Kidney capillary endothelial cell (primary cell): ENCODE measurements at places on chromosomes 12 and 14.

- no peak for DNase-seq
Observed at GRCh38 chr14:59283361-59283760, 94.9 kb downstream of the DAAM1 start.

DNA sequence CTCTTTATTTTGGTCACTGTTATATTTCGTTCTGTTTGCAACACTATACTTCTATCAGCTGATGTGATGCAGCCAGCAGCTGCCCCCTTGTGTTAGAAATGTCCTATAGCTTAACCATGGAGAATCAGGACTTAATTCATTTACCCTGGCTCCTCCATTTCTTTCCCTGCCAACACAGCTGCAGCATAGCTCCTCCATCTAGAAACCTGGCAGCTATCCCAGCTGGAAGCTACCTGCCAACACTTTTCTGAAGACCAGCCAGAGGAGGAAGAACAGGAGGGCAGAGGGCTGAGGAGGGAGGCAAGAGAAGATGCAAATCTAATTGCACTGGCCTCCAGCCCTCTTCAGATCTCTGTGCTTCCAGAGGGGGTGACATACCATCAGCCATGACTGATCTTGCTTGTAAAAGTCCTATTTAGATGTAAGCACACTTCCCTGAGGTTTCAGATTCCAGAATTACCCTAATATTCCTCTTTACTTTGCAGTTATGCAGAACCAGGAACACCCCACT lies 156.8 kb upstream of the TMEM260 start:
- peak; percentile 36 for DNase-seq

- DNase-seq = no peak
Observed at GRCh38 chr14:70108419-70108818, 80.3 kb downstream of the SLC8A3 start.

- DNase-seq = no peak
Observed at GRCh38 chr12:53809005-53809404, 57.2 kb upstream of the CISTR start.

DNA sequence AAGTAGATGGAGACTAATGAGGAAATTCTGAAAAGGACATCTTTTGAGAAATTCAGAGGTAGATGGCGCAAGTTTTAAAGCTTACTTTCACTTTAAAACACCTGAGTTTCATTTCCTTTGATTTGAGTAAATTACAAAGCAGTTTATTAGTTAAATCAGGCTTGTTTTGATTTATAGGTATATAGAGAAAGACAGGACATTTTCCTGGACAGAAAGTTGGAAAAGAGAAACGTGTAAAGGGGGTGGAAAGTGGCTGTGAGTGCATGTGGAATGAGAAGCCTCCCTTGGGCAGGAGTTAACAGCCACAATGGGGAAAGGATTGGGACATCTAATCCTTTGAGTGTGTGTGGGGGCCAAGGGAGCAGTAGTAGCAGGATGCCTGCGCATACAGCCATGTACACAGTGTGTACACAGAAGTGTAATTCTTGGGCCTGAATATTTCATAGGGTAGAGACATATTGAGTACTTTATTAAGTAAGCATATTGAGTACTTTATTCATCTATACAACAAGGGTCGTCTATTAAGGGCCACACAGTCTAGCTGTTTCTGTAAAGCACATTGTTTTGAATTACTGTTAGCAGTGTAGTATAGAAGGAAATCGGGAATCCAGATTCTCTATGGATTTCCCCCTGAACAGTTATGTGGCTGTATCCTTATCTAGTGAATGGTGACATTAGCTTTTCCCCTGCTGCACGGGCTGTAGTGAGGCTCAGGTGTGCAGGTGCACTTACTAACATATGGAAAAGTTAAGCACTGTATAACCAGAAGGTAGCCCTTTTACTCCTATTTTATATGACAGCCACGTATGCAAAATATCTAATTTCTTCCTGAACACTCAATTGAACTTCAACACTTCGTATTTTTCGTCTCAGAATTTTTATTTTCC lies 19.1 kb downstream of the MARK3 start:
- DNase-seq = no peak

- DNase-seq = no peak
Observed at GRCh38 chr12:122116707-122117535, 38.4 kb downstream of the MLXIP start.

- no peak for DNase-seq
Observed at GRCh38 chr12:126385785-126386184, 1320.5 kb downstream of the AACS start.

- no peak for DNase-seq
Observed at GRCh38 chr12:41743835-41744234, 400.8 kb downstream of the GXYLT1 start.

DNA sequence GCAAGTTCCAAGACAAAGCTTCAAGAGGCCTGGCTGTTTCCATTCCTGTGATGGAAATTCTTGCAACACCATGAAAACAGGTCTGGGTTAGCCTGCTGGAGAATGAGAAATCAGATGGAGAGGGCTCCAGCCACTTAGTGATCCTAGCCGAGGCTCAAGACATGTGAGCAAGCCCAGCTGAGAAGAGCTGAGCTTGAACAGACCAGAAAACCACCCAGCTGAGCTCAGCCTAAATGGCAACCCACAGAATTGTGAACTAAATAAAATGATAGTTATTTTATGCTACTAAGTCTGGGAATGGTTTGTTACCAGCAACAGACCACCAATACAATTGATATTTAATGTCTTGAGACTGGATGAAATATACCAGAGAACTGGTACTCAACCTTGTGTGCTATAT lies 494.5 kb downstream of the RMST start:
- DNase-seq = no peak

DNA sequence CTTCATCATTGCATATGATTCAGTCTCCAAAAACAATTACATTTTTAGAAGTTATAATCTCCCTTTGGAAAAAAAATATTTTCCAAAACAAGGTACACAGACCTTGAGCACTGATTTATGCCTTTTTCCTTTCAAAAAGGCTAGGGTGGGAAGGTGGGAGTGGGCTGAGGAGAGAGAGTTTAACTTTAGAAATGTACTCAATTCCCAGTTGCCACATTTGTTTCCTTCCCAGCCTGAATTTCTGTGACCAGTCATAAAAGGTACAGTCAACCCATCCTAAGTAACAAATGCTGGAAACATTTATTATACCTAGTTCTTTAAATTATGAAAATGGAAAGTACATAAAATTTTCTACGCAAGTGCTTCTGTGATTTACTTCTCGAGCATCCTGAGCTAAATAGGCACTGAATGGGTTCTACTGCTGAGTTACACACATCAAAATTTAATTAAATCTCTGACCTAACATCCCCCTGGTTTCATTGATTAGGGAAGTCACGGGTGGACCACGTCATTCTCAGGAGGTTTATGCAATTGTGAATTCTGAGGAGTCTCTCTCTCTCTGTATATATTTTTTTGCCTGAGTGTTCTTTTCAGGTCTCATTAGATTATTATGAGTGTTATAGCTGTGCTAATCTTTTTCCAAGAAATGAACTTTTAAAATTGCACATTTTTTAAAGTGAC lies 371.8 kb downstream of the BTG1 start:
- DNase-seq = no peak

DNA sequence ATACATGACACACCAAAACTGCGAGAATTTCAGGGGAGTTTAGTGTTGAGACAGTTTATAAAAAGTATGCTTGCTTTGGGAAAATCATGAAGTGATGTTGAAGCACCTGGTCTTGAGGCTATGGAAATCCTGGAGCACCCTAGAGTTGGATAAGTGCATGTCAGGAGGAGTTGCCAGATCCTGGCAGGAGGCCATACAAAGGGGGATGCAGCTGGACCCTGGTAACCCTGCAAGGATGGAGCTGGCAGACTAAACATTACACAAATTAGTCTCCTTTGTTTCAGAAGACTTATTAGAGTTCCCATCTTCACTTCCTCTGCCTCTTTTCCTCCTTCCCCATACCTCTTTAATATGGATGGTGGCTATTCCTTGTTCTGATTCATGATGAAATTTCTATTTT lies 907.0 kb downstream of the BCL11B start:
- no peak for DNase-seq

GRCh38 chr14:32202491-32202997 lies 525 bp downstream of the RNU6-8 start:
- peak; percentile 42 for DNase-seq

DNA sequence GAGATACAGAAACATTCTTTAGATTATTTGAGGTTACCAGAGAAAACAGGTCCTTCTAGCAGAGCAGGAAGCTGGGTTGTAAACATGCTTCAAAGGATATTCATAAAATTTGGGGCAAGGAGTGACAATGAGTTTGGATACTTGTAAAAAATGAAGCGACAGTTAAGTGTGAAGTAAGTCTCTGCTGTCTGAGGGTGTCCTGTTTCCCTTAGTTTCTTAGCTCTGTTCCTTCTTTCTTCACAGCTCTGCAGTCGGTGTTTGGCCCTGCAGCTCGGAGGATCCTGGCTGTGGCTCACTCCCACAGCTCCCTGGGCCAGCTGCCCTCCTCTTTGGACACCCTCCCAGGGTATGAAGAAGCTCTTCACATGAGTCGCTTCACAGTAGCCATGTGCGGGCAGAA lies 10.8 kb downstream of the TMEM52B start:
- DNase-seq = no peak

- no peak for DNase-seq
Observed at GRCh38 chr12:28693565-28694219, 455.4 kb upstream of the FAR2 start.

DNA sequence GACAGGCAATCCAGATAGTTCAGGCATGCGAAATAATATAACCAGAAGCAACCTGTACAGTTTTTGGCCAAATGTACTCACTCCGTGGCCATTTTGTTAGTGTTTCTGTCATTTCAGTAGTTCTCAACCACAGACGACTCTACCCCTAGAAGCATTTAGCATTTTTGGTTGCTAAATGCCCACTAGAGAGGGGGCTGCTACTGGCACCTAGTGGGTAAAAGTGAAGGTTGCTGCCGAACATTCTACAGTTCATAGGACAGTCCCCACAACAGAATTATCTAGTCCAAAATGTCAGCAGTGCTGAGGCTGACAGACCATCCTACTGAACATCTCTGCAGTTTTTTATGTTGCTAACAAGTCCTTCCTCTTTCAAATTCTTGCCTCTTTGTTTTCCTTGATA lies 107.4 kb downstream of the TSHR start:
- DNase-seq = no peak

- no peak for DNase-seq
Observed at GRCh38 chr12:91040096-91040755, 17.6 kb downstream of the KERA start.

GRCh38 chr12:75341873-75342272 lies 7.4 kb downstream of the GLIPR1L1 start:
- DNase-seq = no peak

- no peak for DNase-seq
Observed at GRCh38 chr12:24121911-24122310, 172.4 kb upstream of the SOX5 start.
